ENCODE measurements at places on chromosomes 12 and 14. TPM values are rescaled to one million over a fixed set of nuclear protein-coding genes. Genes with fewer than 3 reads are reported as not detected.

The CMA1 gene
- total RNA-seq, result not detected

The C12orf56 gene
- under 0.01 TPM for total RNA-seq

The RIMBP2 gene
- not detected for total RNA-seq

The WBP11 gene
- total RNA-seq, result 4.5 TPM

The TSPAN19 gene
- total RNA-seq, result not detected

The TC2N gene
- total RNA-seq, result not detected

The GDF11 gene
- total RNA-seq, result 1.5 TPM

The SPPL3 gene
- 3.6 TPM for total RNA-seq

The LPAR5 gene
- not detected for total RNA-seq

The MUCL1 gene
- total RNA-seq, result not detected

The GPR162 gene
- total RNA-seq, result 9.4 TPM

The TTC9 gene
- under 0.01 TPM for total RNA-seq

The TEAD4 gene
- 19.8 TPM for total RNA-seq

The RDH12 gene
- total RNA-seq, result not detected

The CHST11 gene
- 7.8 TPM for total RNA-seq

The CD9 gene
- total RNA-seq, result 973 TPM

The BIN2 gene
- not detected for total RNA-seq

The DTX1 gene
- 0.32 TPM for total RNA-seq

The CIROP gene
- not detected for total RNA-seq

The CLEC1A gene
- 24.4 TPM for total RNA-seq

The RPL10L gene
- not detected for total RNA-seq

The YBX3 gene
- total RNA-seq, result 156 TPM

The DUSP6 gene
- total RNA-seq, result 503 TPM

The DACT1 gene
- 0.46 TPM for total RNA-seq

The SMOC1 gene
- total RNA-seq, result not detected

The ZBTB42 gene
- 5.8 TPM for total RNA-seq

The PPP1R1A gene
- not detected for total RNA-seq

The WNT1 gene
- not detected for total RNA-seq

The CPM gene
- 34.2 TPM for total RNA-seq

Measured in epithelial cell of umbilical artery (primary cell).